ENCODE measurements at places on chromosomes 7 and 10.

GRCh38 chr10:120465138-120465537, 8.1 kb downstream of the PLPP4 start:
- DNase-seq: no peak

GRCh38 chr10:80535671-80536360, 1.9 kb upstream of the SH2D4B start:
- DNase-seq: peak; percentile 6

GRCh38 chr7:116708248-116708647, 36.3 kb downstream of the MET start:
- no peak for DNase-seq

DNA sequence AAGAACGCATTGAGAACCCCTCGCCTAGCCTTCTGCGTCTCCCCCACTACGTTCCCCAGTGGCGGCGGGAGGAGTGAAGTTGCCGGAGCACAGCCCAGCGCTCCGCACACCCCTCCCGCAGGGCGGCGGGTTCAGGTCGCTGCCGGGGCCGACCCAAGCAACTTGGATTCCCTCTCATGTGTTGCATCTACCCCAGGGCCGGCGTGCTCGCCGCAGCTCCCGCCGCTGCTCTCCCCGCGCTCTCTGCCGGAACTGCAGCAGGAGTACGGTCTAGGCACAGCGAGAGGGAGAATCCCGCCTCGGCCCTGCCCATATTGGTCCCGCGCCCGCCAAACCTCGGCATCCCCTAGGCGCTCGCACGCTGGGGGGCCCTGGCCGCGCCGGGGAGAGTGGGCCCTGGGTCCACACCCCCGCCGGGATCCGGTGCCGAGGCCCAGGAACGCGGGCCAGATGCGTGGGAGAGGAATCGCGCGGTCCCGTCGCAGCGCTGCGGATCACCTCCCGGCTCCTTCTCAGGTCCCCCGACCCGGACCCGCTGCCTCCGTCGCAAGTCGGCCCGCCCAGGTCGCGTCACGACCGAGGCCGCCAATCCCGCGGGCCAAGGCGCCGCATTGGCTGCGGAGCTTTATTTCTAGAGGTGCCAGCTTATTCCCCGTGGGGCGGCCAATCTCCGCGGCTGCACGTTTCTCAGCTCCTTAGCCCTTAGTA, 648 bp upstream of the TMEM243 start:
- DNase-seq: peak; percentile 43

- no peak for DNase-seq
These were observed 314.5 kb upstream of the AKR1E2 start for GRCh38 chr10:4511509-4511908.

- no peak for DNase-seq
These were observed 70.2 kb downstream of the USP6NL start for GRCh38 chr10:11541296-11541695.

DNA sequence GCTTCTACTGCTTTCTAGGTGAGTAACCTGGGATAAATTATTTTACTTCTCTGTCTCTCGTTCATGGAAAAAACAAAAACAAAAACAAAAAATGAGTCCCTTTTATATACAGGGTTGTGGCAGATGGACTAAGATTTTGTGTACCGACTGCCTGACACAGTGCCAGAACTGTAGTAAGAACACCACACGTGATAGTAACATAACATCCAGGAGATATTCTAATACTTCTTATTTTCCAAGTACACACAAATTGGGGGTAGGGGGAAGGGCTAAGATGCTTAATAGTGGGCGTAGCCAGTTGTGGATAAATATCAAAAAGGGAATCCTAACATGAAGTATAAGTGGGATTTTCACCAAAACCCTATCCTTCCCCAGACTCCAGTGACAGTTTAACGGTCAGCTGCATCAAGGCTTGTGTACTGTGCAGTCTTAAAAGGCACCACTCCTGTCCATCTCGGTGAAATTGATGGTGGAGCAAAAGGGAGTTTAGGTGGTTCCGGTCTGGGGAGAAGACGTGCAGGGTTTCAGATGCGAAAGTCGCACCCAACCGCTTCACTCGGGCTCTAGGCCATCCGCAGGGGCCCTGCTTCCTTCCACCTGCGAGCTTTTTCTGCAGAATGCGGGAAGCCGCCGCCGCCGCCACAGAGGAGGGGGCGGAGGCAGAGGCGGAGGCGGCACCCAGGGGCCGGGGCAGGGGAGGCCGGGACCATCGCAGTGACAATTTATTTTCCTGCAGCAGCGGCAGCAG, at the start of gene STAMBPL1:
Gene STAMBPL1 (plus strand): TSS at position 712 of the 748 bp plus-strand sequence. CDS start 21,464 bp downstream, outside the sequence.
- DNase-seq: no peak

DNA sequence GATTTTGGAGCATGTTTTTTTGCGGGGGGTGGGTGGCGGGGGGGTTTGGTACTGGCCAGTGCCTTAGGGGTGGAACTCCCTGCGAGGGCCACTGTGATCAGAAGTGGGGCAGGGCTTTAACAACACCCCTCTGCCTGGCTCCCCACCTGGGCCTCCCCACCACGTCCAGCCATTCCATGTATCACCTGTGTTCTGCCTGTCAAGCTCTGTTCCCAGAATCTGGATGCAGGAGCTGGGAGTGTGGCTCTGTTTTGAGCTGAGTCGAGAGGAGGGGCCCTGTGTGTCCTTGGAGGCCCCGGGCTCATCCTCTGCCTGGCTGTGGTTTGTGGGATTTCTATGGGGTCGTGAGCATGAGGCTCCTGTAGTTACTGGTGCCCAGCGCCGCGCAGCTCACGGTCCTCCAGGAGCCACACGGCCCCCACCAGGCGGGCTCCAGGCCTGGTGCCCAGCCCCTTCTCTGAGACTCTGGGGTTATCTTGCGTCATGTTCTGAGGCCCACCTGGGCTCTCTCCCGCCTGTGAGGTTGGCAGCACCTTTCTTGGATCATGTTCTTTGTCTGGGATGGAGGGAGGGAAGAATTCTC, 29.6 kb downstream of the PFKFB3 start:
- DNase-seq: no peak

GRCh38 chr7:30140456-30140855, 5.7 kb downstream of the MTURN start:
- no peak for DNase-seq

GRCh38 chr10:67788028-67788886, 49.7 kb downstream of the DNAJC12 start:
- DNase-seq: no peak

DNA sequence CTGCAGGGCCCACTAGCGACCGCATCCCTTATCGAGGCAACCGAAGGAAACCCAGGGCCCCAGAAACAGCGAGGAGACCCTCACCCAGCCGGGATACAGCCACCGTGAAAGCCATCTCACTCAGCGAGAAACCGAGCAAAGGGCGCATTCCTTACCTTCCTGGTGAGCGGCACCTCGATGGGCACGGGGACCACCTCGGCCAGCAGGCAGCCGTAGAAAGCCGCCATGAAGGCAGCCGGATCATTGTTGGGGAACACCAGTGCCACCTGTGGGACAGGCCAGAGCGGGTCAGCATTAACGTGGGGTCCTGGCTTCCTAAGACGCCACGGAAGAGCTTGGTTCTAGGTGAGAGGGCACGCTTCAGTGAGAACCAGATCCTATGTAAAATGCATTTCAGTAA, 263.7 kb downstream of the ZMYND11 start:
- DNase-seq: no peak

- no peak for DNase-seq
These were observed 778 bp upstream of the TRIM8 start for GRCh38 chr10:102643336-102644065.

DNA sequence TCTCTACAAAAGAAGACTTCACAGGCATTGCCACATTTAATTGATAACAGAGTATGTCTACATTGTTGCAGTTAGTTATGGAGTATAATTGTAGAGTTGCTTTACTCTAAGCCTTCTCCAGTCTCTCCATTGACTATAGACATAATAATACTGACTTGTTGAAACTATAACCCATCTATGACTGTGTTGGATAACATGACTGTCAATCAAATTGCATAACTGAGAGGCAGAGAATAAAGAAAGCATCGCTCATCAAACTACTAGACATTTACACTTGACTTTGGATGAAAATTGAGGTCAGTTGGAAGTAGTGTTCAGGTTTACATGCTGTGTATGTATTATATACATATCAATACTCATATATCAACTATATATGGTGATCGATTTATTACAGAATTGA, 3.4 kb upstream of the ATXN7L1 start:
- DNase-seq: no peak

DNA sequence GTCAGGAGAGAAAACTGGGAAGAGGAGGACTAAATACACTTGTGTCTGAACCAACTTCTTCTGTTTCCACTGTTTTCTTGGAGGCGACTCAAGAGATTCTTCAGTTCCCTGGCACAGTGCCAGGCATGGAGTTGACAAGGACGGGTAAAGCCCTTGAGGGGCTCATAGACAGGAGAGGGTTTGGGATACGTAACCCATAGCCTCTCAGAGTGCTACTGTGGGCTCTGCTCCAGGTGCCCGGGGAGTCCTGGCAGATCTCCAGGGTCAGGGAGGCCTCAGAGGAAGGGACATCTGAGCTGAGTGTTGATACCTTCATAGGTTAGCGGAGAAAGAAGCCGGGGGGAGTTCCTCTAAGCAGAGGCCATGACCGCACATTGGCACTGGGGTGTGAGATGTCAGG, 42.0 kb downstream of the GALNT17 start:
- DNase-seq: no peak

- no peak for DNase-seq
These were observed 42.4 kb upstream of the AGBL3 start for GRCh38 chr7:134943785-134944400.

GRCh38 chr7:139321071-139321745, 19.9 kb upstream of the FMC1 start:
- peak; percentile 32 for DNase-seq

DNA sequence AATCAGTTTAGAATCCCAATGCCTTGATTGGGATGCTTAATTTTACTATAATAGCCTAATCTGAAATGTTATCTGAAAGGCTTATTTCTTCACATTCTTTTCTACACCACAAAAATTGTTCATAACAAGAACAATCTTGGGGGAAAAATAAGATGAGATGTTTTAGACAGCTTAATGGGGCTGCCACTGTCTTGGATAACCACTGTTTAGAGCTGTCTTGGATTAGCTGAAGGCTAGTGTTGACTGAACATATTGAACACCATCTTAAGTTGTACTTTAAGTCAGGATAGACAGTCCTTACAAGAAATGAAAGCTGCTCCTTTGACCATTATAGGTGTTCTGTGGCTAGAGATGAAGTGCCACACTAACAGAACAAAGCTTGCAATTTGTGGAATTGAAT, 501.3 kb downstream of the GFRA1 start:
- DNase-seq: no peak

GRCh38 chr7:47553309-47553708, 28.6 kb downstream of the TNS3 start:
- no peak for DNase-seq

- no peak for DNase-seq
These were observed 289.7 kb downstream of the PLXDC2 start for GRCh38 chr10:20105931-20106330.

- DNase-seq: no peak
These were observed 51.9 kb downstream of the AOC1 start for GRCh38 chr7:150904011-150904909.

GRCh38 chr10:30812018-30812851, 182.7 kb upstream of the LYZL2 start:
- DNase-seq: no peak

DNA sequence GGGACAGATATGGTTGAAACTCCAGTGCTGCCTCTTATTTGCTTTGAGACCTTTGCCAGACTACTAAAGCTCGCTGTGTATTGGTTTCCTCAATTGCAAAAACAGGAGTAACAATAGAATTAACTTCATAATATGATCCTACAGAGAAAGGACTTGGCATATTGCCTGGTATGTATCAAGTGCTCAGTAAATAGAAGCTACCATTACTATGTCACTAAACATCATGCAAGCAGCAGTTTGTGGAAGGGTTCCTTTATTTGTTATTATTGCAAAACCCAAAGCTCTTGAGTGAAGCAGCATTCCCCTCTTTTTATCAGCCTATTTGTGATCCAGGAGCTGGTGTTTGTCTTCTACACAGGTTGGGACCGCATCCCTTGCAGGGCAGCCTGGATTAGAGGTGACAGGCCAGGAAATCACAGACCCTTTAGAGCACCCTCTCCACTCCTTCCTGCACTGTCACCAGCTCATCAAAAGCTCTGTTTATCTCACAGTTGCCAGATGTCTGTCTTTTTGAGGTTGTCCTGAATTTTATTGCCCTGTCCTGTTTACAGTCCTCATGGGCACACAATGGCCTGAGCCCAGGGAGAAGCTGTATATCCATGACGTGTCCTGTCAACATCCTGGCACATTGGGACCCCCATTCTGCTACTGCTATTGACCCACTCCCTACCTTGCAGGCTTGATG, 121.5 kb downstream of the SNX10 start:
- DNase-seq: no peak

GRCh38 chr7:90593205-90593604, 2.9 kb upstream of the CDK14 start:
- no peak for DNase-seq

GRCh38 chr10:34423673-34424625, 391.1 kb downstream of the PARD3 start:
- no peak for DNase-seq

DNA sequence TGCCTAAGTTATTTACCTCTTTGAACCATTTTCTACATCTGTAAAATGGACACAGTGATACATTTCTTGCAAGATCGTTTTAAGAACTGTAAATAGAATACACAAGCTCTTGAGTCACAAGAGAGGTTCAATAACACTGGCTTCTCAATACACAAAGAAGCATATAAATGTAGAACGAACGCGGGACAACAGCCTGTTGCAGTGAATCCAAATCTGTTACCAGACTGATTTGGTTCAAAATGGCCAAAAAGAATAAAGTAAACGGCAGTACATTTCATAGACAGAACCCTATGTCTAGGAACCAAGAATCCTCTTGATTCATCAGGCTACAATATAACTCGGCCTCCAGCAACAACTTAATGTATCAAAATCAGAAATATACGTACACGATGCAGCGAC, 701 bp downstream of the MTPAP start:
- no peak for DNase-seq

- DNase-seq: no peak
These were observed 301.2 kb downstream of the DPP6 start for GRCh38 chr7:154353355-154353767.

GRCh38 chr10:13690281-13690825, 103.6 kb downstream of the PRPF18 start:
- DNase-seq: no peak

GRCh38 chr7:31020652-31021051, 31.5 kb upstream of the ADCYAP1R1 start:
- DNase-seq: no peak

GRCh38 chr7:37645282-37646050, 38.1 kb upstream of the GPR141 start:
- DNase-seq: no peak
